ENCODE measurements at places on chromosomes 11 and 22.

- no peak for DNase-seq
Observed at GRCh38 chr11:13347901-13348300, 70.3 kb downstream of the BMAL1 start.

GRCh38 chr11:118251858-118252652, at the start of gene MPZL3:
Gene MPZL3 (minus strand): TSS chr11:118252365. CDS start chr11:118252294, 71 bp downstream.
- DNase-seq: peak; percentile 66

GRCh38 chr11:10845589-10845988, 12.3 kb downstream of the ZBED5 start:
- DNase-seq: no peak

- no peak for DNase-seq
Observed at GRCh38 chr11:18011633-18012032, 1.2 kb downstream of the SERGEF start.

DNA sequence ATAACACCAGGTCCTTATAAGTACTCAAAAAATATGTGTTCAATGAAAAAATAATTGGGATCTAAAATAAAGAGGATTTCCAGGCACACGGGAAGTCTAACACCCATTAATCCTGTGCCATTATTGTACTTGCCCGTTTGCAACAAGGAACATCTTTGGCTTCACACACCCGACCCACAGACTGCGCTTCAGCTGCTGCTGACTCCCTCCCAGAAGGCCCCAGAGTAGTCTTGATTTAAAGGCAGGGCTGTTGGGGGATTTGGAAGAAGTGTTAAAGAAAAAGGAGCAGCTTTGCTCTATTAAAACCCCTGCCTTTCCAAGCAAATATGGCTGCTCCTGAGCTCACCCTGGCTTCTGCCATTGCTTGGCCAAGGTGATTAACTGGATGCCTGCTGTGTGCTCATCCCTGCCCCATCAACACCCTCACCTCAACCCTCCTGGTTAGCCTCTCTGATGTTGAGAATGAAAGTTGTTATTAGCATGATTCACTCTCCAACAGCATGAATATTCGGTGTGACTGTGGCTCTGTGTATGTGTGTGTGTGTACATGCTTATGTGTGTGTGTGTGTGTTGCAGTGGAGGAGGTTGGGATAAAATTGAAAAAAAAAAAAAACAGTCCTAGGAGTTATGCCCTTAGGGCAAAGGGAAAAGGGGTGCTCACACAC, 76.1 kb downstream of the KIRREL3 start:
- no peak for DNase-seq

GRCh38 chr11:31246451-31247165, 122.9 kb downstream of the DCDC1 start:
- DNase-seq: peak; percentile 14

GRCh38 chr11:104328512-104328907, 164.6 kb upstream of the PDGFD start:
- DNase-seq: no peak

DNA sequence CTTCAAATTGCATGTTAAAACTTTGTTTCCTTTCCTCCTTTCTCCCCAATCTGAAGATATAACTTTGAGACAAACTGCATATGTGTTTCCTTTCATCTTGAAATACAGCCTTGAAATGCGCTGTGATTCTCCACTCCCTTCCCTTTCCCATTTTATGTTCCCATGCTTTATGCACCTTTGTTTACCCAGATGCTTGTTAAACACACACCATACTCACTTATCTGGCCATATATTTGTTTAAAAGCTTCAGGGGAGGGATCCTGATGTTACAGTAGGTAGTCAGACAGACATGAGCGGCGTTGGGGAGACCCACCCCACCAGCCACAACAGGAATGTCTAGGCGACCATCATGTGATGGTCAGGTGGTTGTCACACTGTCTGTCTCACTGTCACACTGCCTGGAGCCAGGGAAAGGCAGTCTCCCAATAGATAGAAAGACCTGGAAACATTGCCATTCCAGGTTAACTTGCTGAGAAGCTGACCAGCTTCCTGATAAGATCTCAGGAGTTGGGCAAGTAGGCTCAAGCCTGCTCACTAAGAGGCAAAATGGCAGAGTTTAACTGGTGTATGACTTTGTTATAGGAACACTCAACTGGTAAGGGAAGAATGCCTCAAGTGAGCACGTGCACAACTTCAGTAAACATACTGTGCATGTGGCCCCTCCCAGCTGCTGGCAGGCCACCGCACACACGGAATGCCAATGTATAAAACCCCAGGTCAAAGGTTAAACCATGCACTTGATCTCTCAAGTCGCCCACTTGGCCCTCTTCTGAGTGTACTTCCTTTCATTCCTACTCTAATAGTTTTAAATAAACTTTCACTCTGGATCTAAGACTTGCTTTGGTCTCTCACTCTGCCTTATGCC, 23.5 kb upstream of the MSANTD2 start:
- no peak for DNase-seq

All from adipocyte (in vitro differentiated cells).